ENCODE measurements at places on chromosomes 5 and 9.

DNA sequence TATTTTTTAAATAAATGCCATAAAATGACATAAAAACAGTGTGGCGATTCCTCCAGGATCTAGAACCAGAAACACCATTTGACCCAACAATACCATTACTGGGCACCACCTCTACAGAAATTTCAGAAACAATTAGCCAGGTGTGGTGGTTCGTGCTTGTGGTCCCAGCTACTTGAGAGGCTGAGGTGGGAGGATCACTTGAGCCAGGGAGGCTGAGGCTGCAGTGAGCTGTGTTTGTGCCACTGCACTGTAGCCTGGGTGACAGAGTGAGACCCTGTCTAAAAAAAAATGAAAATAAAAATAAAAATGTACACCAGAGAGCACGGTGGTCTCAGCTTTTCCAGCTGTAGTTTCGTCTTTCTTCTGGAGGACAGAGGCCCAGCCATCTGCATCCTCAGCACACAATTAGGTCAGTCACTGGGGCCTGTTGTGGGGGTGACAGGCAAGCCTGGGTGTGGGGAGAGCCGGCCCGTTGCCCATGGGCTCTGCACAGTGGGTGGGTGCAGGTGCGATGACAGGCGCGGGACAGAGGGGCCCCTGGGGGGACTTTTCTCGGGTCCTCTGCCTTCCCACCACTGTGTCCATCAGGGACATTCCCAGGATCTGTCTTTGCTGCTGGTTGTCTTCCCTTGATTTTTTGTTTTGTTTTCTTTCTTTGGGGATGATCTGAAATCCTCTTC, 9.8 kb downstream of the COL5A1 start:
- DNase-seq: no peak

DNA sequence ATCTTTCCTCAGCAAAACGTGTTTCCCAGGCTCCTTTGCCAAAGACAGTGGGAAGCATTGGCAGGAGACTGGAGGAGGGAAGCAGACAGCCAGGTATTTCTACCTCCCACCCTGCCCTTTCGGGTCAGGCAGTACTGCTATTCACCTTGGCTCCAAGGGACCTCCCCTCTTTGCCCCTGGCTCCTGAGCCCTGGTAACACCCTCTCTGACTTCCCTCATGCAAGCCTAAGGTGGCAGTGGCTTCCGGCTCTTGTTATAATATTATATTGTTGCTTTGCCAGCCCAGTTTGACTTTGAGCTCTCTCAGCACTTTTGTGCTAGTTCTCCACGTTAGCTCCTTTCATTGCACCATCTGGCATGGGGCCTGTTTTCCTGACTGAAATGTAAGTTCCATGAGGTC, 81.6 kb upstream of the IFNK start:
- DNase-seq: no peak

- no peak for DNase-seq
Observed at GRCh38 chr5:34959323-34959722, 30.0 kb downstream of the DNAJC21 start.

DNA sequence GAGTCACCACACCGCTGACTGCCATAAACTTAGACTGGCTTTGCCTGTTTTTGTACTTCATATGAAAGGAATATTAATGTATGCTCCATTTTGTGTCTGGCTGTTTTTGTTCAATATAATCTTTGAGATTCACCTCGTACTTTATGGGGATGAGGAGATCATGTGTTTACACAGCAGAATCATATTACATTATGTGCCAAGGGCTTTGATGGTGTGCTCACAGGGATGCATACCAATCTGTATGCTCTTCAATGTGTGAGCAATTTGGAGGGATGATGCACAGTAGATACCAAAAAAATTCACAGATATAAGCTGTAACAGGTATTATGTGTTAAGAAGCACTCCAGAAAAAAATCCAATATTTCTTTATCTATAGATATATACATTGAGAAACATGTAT, 113.7 kb downstream of the GABRB2 start:
- no peak for DNase-seq

- DNase-seq: no peak
Observed at GRCh38 chr5:19728571-19728970, 259.4 kb downstream of the CDH18 start.

DNA sequence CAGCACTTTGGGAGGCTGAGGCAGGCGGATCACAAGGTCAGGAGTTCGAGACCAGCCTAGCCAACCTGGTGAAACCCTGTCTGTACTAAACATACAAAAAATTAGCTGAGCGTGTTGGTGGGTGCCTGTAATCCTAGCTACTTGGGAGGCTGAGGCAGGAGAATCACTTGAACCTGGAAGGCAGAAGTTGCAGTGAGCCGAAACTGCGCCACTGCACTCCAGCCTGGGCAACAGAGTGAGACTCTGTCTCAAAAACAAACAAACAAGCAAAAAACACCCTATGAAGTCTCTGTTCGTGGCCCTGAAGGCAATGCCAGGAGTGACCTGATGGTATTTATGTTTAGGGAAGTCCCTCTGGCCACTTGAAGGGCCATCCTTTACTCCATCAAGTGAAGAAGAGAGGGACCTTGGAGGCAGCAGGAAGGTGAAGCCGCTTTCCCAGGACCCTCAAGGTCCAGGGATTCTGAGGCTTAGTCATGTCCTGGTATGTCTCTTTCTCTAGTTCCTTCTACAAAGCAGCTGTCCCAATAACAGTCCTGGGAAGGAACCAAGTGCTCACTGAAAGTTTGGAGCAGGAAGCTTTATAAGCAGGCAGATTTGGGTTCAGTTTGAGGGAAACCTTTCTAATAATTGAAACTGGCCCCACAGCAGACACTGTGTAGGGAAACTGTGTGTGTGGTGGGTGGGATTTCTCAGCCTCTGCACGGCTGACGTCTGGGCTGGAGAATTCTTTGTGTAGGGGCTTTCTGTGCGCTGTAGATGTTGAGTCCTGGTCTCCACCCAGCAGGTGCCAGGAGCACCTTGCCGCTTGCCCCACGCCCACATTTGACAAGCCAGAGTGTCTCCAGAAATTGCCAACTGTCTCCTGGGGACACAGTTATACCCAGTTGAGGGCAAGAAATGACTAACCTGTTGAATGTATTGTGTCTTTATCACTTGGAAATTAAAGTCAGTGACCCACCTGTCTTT, 12.5 kb downstream of the PHF2 start:
- no peak for DNase-seq

GRCh38 chr9:14345354-14346230, 31.7 kb upstream of the NFIB start:
- no peak for DNase-seq

DNA sequence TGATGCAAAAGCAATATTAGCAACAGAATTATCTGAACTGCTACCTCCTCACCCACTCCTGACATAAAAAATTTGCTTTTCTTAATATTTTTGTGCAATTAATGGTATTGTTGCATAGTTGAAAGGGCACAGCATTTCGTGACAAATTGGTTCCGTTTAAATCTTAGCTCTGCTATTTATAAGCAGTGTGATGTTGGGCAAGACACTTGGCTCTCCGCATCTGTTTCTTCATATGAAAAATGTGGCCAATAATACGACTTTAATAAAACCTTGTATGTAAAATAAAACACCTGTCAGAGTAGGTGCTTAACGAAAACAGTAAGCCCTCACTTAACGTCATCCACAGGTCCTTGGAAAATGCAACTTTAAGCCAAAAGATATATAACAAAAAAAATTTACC, 4.2 kb downstream of the TMEM167A start:
- DNase-seq: no peak

- peak; percentile 63 for DNase-seq
Observed at GRCh38 chr5:110757118-110757729, 18.4 kb downstream of the SLC25A46 start.

GRCh38 chr5:95365302-95366095, 25.7 kb upstream of the FAM81B start:
- no peak for DNase-seq

- DNase-seq: no peak
Observed at GRCh38 chr9:17837965-17838364, 259.1 kb downstream of the SH3GL2 start.

- DNase-seq: no peak
Observed at GRCh38 chr9:93996367-93996766, 41.2 kb upstream of the BARX1 start.

DNA sequence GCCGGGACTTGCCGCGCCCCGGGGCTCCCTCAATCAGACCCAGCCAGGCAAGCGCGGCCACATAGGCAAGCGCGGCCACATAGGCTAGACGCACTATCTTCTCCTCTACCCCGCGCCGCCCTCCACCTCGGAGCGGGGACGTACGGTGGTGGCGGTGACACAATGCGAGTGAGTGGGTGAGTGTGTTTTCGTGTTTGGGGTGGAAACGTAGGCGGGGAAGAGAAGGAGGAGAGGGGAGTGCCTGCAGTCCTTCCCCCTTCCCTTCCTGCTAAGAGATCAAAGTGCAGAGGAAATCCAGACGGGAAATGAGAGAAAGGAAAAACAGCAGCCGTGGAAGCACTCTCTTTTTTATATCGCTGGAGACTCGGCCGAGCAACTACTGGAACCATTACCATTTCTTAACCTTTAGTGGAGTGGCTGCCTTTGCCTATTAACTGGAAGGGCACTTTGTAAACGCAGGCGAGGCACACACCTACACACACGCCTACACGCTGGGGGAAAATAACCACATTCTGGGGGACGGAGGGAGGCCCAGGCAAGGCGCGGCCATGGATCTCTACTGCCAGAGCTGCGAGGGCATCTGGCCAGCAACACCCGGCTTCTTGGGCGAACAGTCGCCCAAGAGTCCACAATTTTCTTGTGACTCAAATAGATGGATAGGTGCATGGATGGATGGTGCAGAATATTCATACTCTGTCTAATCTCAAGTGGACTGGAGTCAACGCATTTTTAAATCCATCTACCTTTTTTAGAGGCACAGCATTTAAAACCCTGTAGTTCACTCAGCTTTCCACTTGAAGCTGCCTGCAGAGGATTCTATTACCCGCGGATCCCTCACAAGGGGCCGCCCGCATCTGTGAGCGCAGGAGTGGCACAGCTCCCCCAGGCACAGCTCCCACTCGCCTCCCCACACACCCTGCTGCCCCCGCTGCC, 2.1 kb downstream of the EDIL3 start:
- peak; percentile 38 for DNase-seq

- DNase-seq: no peak
Observed at GRCh38 chr9:14313951-14314423, at the start of gene NFIB. Gene NFIB, minus strand, starts transcription at chr9:14314141. Its CDS starts 630 bp downstream, at chr9:14313511.

- no peak for DNase-seq
Observed at GRCh38 chr5:147965715-147966114, 59.4 kb upstream of the C5orf46 start.

- no peak for DNase-seq
Observed at GRCh38 chr9:2479056-2479565, 142.5 kb upstream of the VLDLR start.

- DNase-seq: no peak
Observed at GRCh38 chr5:129098488-129099183, 4.1 kb downstream of the ISOC1 start.

DNA sequence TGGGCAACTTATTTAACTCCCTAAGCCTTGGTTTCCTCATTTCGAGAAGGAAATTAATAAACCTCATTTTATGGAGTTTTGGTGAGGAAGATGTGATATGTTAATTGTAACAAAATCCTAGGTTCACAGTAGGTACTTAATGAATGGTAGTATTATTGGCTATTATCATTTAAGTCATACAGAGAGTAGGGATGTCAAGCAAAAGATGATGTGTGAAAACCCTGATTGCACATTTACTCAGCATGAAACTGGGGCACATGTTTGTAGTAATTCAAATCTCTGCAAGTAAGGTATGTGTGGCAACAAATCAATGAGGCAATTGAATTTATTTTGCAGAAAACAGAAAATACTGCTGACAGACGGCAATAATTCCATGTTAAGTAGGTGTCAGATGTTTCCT, 127.3 kb downstream of the CSNK1G3 start:
- DNase-seq: no peak

DNA sequence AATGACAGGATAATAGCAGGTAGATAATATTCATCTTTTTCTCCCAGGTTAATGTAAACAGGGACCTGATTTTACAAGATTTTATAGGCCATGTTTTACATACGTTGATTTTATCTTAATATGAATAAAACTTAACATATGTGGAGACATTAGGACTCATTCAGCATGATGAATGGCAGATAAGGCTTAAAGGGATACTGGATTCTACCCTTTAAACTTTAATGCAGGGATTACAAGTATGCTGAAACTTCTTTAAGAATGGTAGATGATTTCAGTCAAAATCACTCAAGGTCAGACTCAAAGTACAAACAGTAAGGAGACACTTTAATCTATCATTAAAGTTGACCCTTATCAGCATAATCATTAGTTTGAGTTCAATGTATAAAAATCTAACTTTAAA, 274.5 kb upstream of the IZUMO3 start:
- no peak for DNase-seq

DNA sequence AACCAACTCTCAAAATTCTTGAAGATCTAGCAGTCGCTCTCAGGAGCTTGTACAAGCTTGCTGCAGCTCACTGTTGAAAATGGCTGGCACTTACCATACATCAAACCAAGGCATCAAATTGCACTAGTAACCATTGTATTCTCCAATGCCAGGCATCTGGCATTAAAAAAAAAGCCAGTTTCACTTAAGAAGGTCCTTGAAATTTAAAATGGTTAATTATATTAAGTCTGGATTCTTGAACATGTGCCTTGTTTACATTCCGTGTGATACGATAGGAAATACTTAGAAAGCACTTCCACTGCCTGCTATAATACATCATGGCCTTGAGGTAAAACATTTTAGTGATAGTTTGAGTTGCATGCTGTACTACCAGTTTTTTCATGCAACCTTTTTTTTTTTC, 300.7 kb downstream of the KDM4C start:
- no peak for DNase-seq

GRCh38 chr9:136686794-136687711, at the start of gene AGPAT2:
Gene AGPAT2, minus strand, starts transcription at chr9:136687457. Its CDS starts 100 bp downstream, at chr9:136687357.
- DNase-seq: no peak

- DNase-seq: no peak
Observed at GRCh38 chr5:117201001-117201400, 626.4 kb upstream of the SEMA6A start.

GRCh38 chr9:127004946-127005769, 90.6 kb downstream of the RALGPS1 start:
- no peak for DNase-seq

DNA sequence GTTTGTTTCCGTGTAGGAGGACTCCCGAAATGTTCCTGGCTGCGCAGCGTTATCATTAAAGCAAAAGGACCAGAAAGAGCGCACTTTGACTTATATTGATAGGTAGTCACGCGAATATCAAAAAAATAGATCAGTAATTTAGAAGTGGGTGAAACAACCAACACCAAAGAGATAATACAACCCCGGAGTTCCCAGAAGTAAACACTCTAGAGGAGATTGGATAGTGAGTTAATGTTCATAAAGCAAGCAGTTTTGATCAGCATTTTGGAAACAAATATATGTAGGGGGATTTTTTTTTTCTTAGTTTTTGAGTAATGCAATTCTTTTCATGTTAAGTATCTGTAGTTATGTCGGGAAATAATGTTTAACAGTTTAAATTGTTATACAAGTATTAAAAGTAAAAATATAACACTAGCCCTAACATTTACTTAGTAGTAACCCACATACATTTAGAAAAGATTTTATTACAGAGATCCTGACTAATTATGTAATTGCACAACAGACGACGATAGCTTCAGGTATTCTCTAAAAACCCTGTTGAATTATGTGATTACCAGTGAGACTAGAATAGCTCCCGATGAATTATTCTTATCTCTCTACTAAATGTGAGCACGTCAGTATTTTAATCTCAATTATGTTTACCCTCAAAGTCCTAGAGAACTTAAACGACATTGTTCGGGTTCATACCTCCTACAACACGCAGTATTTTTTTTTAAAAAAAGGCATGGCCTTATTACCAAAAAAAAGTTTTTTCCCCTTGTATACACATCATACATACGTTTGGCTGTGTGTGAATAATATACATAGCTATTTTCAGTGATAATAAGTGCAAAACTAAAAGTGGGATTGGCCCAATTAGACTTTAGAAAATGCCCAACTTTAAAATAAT, 9.4 kb upstream of the NFIB start:
- DNase-seq: no peak

All from kidney capillary endothelial cell (primary cell).